Stimulated activated CD4-positive, alpha-beta T cell treated with anti-CD3 and anti-CD28 coated beads, TNF-alpha, amount 100 ng/mL, for 1 hour (primary cell): ENCODE measurements at places on chromosomes 2 and 18.
A peak's percentile ranks its signal among the peaks of the same experiment; 100 is the strongest.

GRCh38 chr18:63505566-63506335, 29.0 kb downstream of the SERPINB5 start:
- no peak for DNase-seq

DNA sequence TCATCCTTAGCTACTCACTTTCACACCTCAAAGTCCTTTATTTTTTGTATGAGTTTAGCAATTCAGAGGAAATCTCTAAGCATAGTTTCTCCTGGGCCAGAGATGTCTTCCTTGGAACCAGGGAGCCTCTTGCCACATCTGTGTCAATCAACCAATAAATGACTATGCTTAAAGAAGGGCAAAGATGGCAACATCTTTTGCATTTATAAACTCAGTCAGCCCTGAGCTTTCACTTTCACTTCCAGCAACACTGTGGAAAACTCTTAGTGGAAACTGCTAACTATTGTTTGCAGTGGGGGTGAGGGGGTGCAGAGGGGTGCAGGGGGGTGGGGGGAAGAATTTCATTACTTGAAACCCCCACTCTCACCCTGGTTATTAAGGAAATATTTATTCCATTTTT, 3.4 kb downstream of the ACVR1C start:
- no peak for DNase-seq

DNA sequence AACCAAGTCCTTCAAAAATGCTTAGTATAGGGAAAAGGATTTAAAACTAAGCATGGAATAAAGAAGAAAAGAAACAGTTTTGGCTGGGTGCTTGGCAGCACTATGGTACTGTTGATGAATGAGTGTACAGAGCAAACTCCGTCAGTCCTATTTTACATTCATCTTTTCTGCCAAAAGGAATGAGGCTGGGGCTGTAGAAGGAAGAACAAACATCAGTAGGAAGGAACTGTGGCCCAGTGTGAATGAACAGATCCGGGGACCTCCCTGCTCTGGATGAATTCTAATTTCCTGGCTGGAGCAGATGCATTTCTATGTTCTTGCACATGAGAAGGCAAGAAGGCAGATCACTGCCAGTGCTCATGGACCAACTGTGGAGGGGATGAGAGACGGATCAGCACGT, 474.0 kb upstream of the MEIS1 start:
- no peak for DNase-seq

DNA sequence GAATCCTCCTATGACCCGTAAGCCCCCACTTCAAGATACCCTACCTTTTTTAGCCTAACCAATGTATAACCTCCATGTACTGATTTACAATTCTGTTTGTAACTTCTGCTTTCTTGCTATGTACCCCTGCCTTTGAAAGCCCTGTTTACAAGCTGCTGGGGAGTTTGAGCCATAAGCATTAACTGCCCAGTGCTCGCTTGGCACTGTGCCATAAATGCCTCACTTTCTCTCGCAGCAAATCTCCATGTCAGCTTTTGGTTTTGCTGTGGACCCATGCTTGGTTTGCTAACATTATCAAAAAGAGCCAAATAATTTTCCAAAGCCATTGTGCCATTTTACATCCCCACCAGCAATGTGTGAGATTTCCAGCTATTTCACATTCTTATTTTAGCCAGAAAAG, 51.8 kb downstream of the TEX51 start:
- no peak for DNase-seq

GRCh38 chr18:26714739-26715138, 150.8 kb downstream of the AQP4 start:
- no peak for DNase-seq

GRCh38 chr2:120915670-120916069, 180.0 kb downstream of the GLI2 start:
- DNase-seq, result no peak

- no peak for DNase-seq
These were observed 530 bp downstream of the GALNT1 start for GRCh38 chr18:35581898-35582641.

GRCh38 chr18:3245853-3246634, 1.6 kb upstream of the MYL12A start:
- DNase-seq, result peak; percentile 54

DNA sequence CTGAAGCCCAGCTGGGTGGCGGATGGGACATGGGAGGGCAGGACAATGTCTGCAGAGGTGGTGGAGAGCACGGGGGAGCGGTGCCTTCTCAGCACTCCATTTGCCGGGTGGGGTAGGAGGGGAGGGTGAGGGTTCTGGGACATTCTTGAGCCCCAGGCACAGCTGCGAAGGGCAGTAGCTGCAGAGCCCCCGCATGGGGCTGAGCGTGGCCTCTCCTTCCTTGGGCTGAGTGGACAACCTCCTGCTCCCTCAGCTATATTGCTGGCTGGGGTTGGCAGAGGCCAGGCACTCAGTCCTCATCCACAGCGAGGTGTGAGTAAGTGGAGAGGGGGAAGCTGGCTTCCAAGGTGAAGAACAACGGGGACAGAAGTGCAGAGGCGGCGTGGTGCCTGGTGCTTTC, 50.1 kb downstream of the RHOB start:
- DNase-seq, result no peak

DNA sequence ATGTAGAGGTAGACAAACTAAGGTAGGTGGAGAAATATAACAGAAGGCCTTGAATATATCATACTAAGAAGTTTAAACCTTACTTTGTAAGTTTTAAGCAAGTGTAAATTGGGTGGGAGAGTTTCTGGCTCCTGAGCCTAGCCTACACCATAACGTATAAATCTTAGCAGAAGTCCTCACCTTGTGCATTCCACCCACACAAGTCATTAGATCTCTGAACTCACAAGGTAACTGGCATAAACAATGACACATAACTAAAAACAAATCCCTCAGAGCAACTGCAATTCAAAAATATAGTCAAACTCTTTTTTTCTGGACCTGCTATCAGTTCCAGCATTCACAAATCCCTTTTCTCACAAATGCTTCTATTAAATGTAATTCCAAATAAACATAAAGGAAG, 9.4 kb downstream of the REV1 start:
- DNase-seq, result no peak

- DNase-seq, result no peak
These were observed 325.9 kb downstream of the FSIP2 start for GRCh38 chr2:186064507-186064906.

GRCh38 chr2:30178618-30179434, 32.0 kb downstream of the YPEL5 start:
- no peak for DNase-seq

- peak; percentile 2 for DNase-seq
These were observed 78.8 kb upstream of the ATP8B1 start for GRCh38 chr18:57881818-57882413.

DNA sequence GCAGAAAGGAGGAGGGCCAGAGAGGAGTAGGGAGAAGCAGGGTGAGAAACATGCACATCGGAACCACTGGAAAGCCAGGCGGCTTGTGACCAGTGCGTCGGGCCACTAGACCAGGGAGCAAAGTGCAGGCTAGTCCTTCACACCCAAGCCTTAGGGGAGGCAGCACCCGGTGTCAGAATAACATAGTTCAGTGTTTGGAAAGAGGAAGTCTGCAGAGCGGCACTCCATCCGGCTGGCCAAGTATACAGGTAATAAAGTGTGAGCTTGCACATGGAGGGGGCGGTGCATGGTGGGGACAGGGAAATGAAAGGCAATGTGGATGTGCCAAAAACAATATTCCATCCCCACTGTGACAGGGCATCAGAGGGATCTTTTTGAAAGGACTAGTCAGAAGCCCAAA, 69.7 kb downstream of the ZNF521 start:
- no peak for DNase-seq

- DNase-seq, result no peak
These were observed 24.0 kb upstream of the ITGB6 start for GRCh38 chr2:160224060-160224459.

DNA sequence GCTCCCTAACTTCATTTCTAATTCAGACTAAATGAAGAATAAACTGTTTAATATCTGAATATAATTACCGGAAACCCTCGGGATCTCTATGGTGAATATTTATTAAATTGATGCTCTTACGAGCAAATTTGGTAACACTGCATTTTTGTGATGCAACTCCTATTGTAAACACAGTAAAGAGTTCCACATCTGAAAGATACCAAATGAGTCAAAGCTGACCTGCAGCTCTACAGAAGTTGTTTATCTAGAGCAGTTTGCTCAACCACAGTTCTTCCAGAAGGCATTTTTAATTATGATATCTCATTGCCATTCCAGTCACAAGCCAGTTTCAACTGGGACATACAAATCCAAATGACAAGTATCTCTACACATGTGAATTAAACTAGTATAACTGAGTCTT, 129.7 kb downstream of the PKP4 start:
- DNase-seq, result no peak

- peak; percentile 62 for DNase-seq
These were observed 111.4 kb downstream of the FTCDNL1 start for GRCh38 chr2:199739413-199740110.

GRCh38 chr2:167181688-167182087, 293.4 kb downstream of the XIRP2 start:
- no peak for DNase-seq

DNA sequence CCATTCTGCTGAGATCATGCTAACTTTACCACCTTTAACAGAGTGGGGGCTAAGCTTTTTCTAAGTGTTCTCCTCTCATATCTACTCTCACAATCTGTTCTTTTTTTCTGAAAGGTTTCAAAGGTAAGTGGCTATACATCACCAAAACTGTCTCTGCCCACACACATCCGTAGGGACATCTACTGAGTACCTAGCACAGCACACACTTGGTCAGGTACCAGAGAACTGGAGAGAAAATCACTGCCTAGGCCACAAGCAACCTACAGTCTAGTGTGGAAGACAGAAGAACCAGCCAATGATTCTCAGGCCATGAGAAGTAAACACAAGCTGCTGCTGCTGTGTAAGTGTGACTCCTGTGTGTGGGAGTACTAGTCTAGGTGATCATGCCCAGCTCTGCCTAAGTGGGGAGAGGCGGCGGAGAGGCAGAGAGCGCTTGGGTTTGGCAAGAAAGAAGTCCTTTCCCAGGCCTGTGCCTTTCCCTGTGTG, 176.1 kb upstream of the ZFP36L2 start:
- no peak for DNase-seq
